ENCODE measurements at places on chromosomes 3 and 15.

GRCh38 chr3:81237181-81237580, 524.3 kb downstream of the GBE1 start:
- no peaks in the 10 kb centered on the region for H3K36me3 ChIP-seq
- H3K27ac ChIP-seq: no peak overlapping the region
- no peaks in the 10 kb centered on the region for H3K27me3 ChIP-seq
- no peaks in the 10 kb centered on the region for H3K4me1 ChIP-seq

DNA sequence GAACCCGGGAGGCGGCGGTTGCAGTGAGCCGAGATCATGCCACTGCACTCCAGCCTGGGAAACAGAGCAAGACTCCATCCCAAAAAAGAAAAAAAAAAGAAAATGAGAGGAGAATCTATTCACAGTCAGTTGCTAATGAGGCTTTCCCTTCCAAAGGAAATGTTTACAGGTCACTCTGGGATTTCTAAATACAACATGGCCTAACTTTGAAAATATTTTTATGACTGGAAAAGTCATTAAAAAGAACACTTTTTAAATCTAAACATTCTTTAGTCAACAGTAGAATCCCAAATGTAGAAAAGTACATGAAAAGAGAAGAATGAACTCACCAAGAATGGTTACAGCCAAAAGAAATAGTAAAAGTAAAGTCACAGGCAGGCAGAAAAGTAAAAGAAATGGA, 78.6 kb downstream of the PLD1 start:
- DNase-seq: no peak
- H3K4me1 ChIP-seq: peaks cover 7% of the 10 kb centered on the region
- H3K4me3 ChIP-seq: no peak overlapping the region
- no peak overlapping the region for H3K27ac ChIP-seq
- no peaks in the 10 kb centered on the region for H3K27me3 ChIP-seq

- no peaks in the 10 kb centered on the region for H3K36me3 ChIP-seq
- no peak for DNase-seq
- H3K27me3 ChIP-seq: no peaks in the 10 kb centered on the region
Measured at GRCh38 chr15:29456255-29456654, 186.6 kb upstream of the NSMCE3 start.

DNA sequence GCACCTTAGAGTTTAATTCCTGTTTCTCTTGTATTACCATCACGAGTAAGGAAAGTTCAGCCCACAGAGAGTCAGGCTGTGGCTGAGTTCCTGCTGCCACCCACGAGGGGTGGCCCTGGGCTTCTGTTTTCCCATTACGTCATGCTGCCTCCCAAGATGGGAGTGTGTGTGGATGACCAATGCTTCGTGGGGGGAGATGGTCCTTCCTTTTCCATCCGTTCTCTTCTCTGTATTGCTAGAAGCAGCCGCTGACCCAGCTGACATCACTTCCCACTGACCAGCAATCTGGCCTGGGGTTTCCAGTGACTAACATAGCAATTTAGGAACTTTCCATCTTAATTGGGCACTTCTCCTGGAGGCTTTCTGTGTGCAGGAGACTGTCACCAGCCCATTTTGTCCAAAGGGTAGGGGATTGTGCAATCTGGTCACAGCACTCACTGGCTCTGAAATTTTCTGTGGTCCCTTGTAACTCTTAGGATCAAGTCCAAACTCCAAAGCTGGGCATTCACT, 9.3 kb downstream of the IRAK2 start:
- DNase-seq: no peak
- H3K4me1 ChIP-seq: no peaks in the 10 kb centered on the region
- H3K27me3 ChIP-seq: no peaks in the 10 kb centered on the region
- no peak overlapping the region for H3K4me3 ChIP-seq

DNA sequence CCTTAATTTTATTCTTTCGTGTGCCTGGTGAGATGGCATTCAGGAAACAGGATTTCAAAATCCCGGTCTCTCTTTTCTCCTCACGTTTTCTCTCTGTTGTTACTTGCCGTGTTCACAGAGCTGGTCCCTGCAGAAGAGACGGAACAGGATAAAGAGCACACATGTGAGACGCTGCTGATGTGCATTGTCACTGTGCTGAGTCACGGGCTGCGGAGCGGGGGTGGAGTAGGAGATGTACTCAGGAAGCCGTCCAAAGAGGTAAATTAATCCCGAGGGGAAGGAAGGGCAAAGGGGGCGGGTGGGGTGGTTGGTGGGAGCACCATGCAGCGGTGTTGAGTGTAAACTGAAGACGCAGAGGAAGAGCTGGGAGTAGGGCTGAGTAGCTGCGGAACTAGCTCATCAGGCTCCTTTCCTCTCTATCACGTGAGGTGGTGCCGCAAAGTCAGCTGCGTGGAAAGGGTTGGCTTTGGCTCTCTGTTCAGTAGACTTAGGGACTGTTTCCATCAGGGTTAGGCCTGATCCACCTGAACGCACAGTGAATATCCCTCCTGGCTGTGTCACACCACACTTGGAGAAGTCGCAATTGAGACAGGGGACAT, 164.8 kb upstream of the BHLHE40 start:
- H3K4me1 ChIP-seq: no peaks in the 10 kb centered on the region
- no peaks in the 10 kb centered on the region for H3K36me3 ChIP-seq
- no peak overlapping the region for H3K4me3 ChIP-seq
- no peaks in the 10 kb centered on the region for H3K27me3 ChIP-seq
- no peak for DNase-seq
- no peak overlapping the region for H3K27ac ChIP-seq

GRCh38 chr15:100234158-100235029, 107.4 kb downstream of the ADAMTS17 start:
- H3K4me3 ChIP-seq: no peak overlapping the region
- H3K4me1 ChIP-seq: no peaks in the 10 kb centered on the region
- H3K27me3 ChIP-seq: no peaks in the 10 kb centered on the region

GRCh38 chr15:91973481-91973880, 120.0 kb downstream of the SLCO3A1 start:
- H3K36me3 ChIP-seq: no peaks in the 10 kb centered on the region
- no peaks in the 10 kb centered on the region for H3K27me3 ChIP-seq
- H3K27ac ChIP-seq: no peak overlapping the region
- DNase-seq: no peak
- no peak overlapping the region for H3K4me3 ChIP-seq

- H3K27me3 ChIP-seq: no peaks in the 10 kb centered on the region
- no peaks in the 10 kb centered on the region for H3K4me1 ChIP-seq
- H3K36me3 ChIP-seq: no peaks in the 10 kb centered on the region
- no peak overlapping the region for H3K4me3 ChIP-seq
- no peak overlapping the region for H3K27ac ChIP-seq
Measured at GRCh38 chr15:81809543-81809942, 236.3 kb downstream of the MEX3B start.

- no peaks in the 10 kb centered on the region for H3K36me3 ChIP-seq
- H3K4me1 ChIP-seq: peaks cover 11% of the 10 kb centered on the region
- DNase-seq: no peak
- H3K27me3 ChIP-seq: no peaks in the 10 kb centered on the region
Measured at GRCh38 chr3:124260206-124260915, 268.4 kb upstream of the ROPN1 start.

DNA sequence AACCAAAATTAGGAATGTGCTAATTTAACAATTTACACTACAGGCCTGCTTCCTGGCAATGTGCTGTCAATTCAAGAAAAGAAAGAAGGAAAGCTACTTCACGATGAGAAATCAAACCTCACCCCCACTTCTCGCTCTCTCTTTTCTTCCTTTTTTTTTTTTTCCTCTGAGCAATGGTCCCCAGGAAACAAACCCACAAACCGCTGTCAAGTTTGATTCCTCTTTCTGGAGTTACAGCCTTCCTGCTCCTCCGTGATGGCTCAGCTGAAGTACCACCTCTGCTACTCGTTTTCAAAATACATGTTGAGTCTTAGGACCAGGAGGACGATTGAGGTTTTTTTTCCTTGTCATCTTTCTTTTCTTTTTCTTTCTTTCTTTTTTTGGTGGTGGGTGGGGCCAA, 3.4 kb upstream of the TRIM71 start:
- DNase-seq: no peak
- no peaks in the 10 kb centered on the region for H3K27me3 ChIP-seq
- no peak overlapping the region for H3K4me3 ChIP-seq

- no peak for DNase-seq
- H3K4me1 ChIP-seq: peaks cover 47% of the 10 kb centered on the region
- H3K27me3 ChIP-seq: no peaks in the 10 kb centered on the region
- peak overlapping the region; percentile 25 for H3K27ac ChIP-seq
Measured at GRCh38 chr15:64453689-64454037, 6.7 kb upstream of the ZNF609 start.

GRCh38 chr3:197399486-197399885, 101.1 kb upstream of the DLG1 start:
- H3K4me1 ChIP-seq: no peaks in the 10 kb centered on the region
- no peak overlapping the region for H3K27ac ChIP-seq
- no peak for DNase-seq
- H3K27me3 ChIP-seq: peaks cover 4% of the 10 kb centered on the region

- H3K4me1 ChIP-seq: no peaks in the 10 kb centered on the region
- no peaks in the 10 kb centered on the region for H3K27me3 ChIP-seq
- peaks cover 8% of the 10 kb centered on the region for H3K36me3 ChIP-seq
- no peak for DNase-seq
- no peak overlapping the region for H3K27ac ChIP-seq
Measured at GRCh38 chr3:138768125-138768524, 66.6 kb downstream of the PIK3CB start.

GRCh38 chr15:90598031-90598577, 68.4 kb downstream of the CRTC3 start:
- H3K36me3 ChIP-seq: peaks cover 12% of the 10 kb centered on the region
- peaks cover 2% of the 10 kb centered on the region for H3K4me1 ChIP-seq

DNA sequence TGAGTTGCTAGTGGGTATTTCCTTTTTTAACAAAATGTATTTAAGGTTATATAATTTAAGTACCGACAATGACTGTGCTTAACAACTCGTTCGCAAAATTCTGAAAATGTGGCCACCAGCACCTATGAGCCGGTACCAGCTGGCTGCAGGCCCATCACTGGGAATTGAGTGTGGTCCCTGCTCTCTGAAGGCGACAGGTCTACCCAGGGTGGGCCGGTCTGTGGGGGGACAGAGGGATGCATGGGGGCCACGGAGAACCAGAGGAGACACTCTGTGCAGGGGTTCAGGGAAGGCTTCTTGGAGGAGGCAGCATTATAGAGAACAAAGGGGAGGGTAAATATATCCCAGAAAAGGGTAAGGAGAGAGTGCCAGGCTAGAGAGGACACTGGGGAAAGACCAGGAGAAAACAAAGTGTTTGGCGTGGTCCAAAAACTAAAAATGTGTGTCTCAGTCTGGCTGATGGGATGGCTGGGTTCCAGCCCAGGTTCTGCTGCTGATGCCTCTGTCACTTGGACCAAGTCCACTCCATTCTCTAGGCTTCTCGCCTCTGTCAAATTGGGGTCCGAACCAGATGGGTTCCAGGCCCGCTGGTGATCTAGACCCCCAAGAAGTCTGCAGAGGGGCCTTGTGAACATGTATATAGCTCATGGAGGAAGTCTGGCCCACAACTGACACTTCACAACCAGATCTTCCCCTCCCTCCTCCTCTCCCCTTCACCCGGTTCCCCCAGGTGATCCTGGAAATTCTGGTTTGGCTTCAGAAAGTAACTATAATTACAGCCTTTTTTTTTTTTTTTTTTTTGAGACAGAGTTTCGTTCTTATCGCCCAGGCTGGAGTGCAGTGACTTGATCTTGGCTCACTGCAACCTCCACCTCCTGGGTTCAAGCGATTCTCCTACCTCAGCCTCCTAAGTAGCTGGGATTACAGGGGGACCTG, 10.7 kb upstream of the CYP11A1 start:
- H3K27me3 ChIP-seq: peaks cover 34% of the 10 kb centered on the region
- no peak for DNase-seq
- H3K4me1 ChIP-seq: peaks cover 2% of the 10 kb centered on the region
- H3K27ac ChIP-seq: no peak overlapping the region

DNA sequence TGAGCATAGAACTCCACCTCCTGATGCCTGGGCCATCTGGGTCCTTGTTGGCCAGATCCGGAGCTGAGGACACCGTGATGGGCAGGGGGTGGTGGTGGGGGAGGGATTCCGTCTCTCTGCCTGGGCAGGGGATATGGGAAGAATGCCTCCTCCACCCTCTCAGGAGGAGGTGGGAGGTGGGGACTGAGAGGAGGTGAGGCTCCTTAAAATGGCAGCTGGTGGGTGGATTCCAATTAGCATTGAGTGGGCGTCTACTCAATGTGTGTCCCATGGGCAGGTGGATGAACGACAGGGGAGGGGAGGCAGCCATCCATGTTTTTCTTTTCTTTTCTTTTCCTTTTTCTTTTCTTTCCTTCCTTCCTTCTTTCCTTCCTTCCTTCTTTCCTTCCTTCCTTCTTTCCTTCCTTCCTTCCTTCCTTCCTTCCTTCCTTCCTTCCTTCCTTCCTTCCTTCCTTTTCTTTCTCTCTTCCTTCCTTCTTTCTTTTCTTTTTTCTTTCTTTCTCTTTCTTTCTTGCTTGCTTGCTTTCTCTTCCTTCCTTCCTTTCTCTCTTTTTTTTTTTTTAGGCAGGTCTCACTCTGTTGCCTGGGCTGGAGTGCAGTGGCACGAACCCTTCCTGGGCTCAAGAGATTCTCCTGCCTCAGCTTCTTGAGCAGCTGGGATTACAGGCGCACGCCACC, 5.0 kb downstream of the SLC28A1 start:
- peaks cover 15% of the 10 kb centered on the region for H3K27me3 ChIP-seq
- no peak for DNase-seq
- H3K4me1 ChIP-seq: peaks cover 2% of the 10 kb centered on the region

DNA sequence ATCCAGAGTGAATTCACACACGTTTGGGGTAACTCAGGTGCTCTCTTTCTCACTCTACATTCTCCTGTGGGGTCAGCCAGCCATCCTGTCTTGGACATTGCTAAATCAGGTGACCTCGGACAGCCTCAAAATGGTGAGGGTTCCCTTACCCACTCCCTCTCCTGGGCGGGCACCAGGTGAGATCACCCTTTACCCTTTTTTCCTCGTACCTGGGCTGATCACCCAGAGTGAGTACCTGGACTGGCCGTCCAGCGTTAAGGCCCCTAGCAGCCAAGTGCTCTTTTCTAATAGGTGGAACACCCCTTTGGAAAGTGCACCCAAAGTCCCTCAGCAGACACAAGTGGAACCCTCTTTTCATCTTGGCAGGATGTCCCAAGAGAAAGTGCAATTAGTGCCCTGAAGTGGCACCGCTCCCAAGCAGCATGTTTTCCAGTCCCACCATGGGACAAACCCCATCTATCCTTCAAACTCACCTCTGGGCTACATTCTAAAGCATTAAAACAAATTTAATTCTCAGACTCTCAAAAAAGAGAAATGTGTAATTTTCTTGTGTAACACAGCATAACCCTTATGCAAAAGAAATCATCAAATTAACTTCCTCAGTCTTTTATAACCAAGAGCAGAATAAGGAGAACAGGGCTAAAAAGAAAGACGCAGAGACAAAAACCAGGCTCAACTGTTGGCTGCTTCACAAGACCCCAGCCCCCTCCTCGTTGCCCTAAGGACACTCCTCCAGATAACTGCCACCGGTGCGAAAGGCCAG, 20.7 kb downstream of the TRANK1 start:
- H3K4me3 ChIP-seq: no peak overlapping the region
- no peaks in the 10 kb centered on the region for H3K4me1 ChIP-seq
- H3K27ac ChIP-seq: no peak overlapping the region
- no peaks in the 10 kb centered on the region for H3K36me3 ChIP-seq
